ENCODE measurements at places on chromosomes 5 and 9. TPM values are rescaled to one million over a fixed set of nuclear protein-coding genes. Genes with fewer than 3 reads are reported as not detected.

HTR1A gene
- not detected for total RNA-seq

PCDHB5 gene
- 0.34 TPM for total RNA-seq

CMYA5 gene
- total RNA-seq: 0.34 TPM

ADAMTS13 gene
- 3.8 TPM for total RNA-seq

MCTP1 gene
- 12.3 TPM for total RNA-seq

MYOT gene
- total RNA-seq: not detected

SLC6A7 gene
- total RNA-seq: not detected

MOB3B gene
- 0.68 TPM for total RNA-seq

RMI1 gene
- 7.8 TPM for total RNA-seq

ARHGAP26 gene
- 30.2 TPM for total RNA-seq

PCDHGB7 gene
- total RNA-seq: 1.4 TPM

PCDHB16 gene
- not detected for total RNA-seq

CARTPT gene
- not detected for total RNA-seq

IL13 gene
- total RNA-seq: not detected

SPINK13 gene
- not detected for total RNA-seq

ZNG1E gene
- 77.5 TPM for total RNA-seq

CNTLN gene
- total RNA-seq: 1.4 TPM

PCDHGB2 gene
- 1.7 TPM for total RNA-seq

STXBP1 gene
- total RNA-seq: 10.9 TPM

CXXC5 gene
- 5.1 TPM for total RNA-seq

FGFR4 gene
- total RNA-seq: 1.2 TPM

HMCN2 gene
- under 0.01 TPM for total RNA-seq

MCIDAS gene
- total RNA-seq: 0.07 TPM

WDR31 gene
- total RNA-seq: 4.1 TPM

PCDHB13 gene
- total RNA-seq: under 0.01 TPM

SH3TC2 gene
- total RNA-seq: 6.0 TPM

FAXDC2 gene
- 0.34 TPM for total RNA-seq

SHB gene
- 17.1 TPM for total RNA-seq

CERCAM gene
- 32.8 TPM for total RNA-seq

CSF1R gene
- under 0.01 TPM for total RNA-seq

DBH gene
- not detected for total RNA-seq

ACTBL2 gene
- not detected for total RNA-seq

CCDC69 gene
- 5.6 TPM for total RNA-seq

CKMT2 gene
- 0.36 TPM for total RNA-seq

PCDHGA7 gene
- under 0.01 TPM for total RNA-seq

RNF183 gene
- not detected for total RNA-seq

OBP2B gene
- not detected for total RNA-seq

OR1J2 gene
- not detected for total RNA-seq

KIF27 gene
- total RNA-seq: 9.0 TPM

PCDHGC3 gene
- total RNA-seq: 17.1 TPM

CXCL14 gene
- total RNA-seq: 0.34 TPM

MARCOL gene
- not detected for total RNA-seq

ADAMTS19 gene
- 0.21 TPM for total RNA-seq

GFRA3 gene
- total RNA-seq: not detected

ACOT12 gene
- not detected for total RNA-seq

NRARP gene
- total RNA-seq: 6.2 TPM

IL3 gene
- not detected for total RNA-seq

C5orf34 gene
- total RNA-seq: 1.3 TPM

SOHLH1 gene
- total RNA-seq: not detected

CACNA1B gene
- total RNA-seq: not detected

Measured in nasal cavity respiratory epithelium epithelial cell of viscerocranial mucosa (primary cell).